ENCODE measurements at places on chromosomes 2 and 18.

GRCh38 chr18:33835419-33835818 is 257.4 kb downstream of the ASXL3 start:
- no peak for DNase-seq

- DNase-seq, result no peak
Measured at GRCh38 chr2:43397411-43397810, 171.0 kb upstream of the ZFP36L2 start.

DNA sequence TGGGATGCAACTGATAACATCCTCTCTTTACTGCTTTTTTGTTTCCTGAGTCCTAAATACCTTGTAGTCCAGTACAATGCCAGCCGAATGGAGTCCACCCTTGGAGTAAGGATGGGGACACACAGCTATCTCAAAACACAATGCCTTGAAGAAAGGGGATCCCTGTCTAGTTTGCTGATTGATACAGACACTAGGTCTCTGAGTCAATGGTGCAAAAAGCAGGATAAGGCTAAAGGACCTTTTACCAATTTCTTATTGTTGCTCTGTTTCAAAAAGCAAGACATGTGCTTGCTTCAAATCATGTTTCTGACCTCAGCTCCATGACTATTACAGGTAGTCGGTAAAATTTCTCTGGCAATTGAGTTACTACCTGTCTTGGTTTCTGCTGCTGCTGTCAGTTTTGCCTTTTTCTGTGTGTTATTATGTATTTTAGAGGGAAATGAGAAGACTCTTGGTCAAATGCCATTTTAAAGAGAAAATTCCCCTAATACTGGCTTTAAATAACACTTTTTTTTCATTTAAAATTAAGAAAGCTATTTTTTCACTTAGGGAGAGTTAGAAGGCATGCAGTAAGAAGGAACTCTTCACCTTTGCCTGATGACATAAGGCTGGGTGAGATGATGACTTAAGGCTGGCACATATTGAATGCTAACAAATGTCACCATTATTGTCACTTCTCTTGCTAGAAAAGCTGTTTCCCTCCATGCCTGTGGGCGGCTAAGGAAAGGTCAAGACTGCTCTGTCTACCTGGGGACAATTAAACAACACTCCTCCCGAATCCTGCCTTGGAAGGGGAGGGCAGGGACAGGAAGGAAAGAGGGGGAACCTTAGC is 4.9 kb upstream of the FIGLA start:
- DNase-seq, result no peak

- DNase-seq, result no peak
Measured at GRCh38 chr2:65554765-65555591, 122.6 kb upstream of the SPRED2 start.

GRCh38 chr2:224973112-224974016 is 68.9 kb downstream of the DOCK10 start:
- peak; percentile 24 for DNase-seq

DNA sequence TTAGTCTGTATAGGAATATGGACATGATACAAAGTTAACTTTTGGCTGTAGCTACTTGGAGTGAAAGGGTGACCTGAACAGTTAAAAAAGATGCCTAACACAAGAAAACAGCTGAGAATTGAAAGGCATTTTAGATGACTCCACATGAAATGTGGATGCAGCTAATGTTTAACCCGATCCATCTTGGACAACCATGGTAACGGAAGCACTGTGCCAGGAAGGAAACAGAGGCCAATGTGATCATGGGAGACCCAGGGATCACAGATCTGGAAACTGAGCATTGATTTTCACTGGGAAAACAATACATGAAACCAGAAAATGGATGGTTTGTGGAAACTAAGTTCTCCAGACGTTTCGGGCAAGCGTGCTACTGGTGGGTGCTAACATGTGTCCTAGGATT is 669.1 kb downstream of the GALR1 start:
- DNase-seq, result no peak

GRCh38 chr2:49237867-49238603 is 83.7 kb upstream of the FSHR start:
- no peak for DNase-seq

DNA sequence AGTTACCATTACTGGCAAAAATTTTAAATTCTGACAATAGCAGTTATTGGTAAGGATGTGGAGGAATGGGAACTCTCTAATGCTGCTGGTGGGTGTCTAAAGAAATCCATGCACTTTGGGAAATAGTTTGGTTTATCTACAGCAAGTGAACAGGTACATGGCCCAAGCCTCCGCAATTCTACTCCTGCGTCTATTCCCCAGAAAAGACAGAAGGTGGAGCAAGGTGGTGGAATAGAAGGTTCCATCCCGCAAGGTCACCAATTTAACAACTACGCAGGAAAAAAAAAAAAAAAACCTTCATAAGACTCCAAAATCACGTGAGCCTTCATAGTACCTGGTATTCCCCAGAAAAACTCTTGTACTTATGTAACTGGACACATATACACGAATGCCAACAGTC is 6.5 kb downstream of the CFAP65 start:
- DNase-seq, result no peak

DNA sequence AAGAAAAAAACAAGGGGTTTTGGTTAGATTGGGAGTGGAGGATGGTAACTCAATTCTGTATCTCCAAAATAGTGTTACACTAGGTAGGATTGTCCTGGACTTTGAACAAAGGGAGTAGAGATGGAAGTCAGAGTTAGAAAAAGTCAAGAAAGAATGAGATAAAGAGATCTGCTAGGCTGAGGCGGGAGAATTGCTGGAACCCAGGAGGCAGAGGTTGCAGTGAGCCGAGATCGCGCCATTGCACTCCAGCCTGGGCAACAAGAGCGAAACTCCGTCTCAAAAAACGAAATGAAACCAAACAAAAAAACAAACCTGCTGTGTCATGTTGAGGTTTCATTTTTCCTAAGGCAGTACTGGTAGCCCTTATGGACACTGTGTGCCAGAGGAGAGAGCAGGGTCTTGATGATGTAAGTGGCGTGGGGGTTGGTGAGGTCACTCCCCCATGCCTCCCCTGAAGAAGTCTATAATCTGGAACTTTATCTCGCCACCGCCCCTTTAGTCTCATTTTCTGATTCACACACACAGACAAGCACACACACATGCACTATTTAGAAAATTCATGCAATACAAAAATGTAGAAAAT is 10.5 kb downstream of the DRC1 start:
- no peak for DNase-seq

DNA sequence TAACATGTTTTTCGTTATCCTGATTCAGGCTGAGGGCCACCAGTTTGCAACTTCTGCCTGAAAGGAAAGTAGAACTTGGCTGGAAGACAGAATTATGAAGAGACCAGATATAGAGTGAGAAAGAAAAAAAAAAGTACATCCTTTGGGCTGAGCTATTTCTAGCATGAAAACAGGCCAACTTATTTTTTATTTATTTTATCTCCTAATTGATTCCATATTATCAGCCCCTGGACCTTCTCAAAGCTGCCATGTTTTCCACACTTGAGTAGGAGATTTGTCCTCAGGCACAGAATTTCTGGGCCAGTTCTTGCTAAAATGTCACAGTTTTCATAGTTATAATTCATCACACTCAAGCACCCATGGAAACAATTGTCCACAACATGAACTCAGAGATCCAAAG is 586.8 kb upstream of the CNTNAP5 start:
- DNase-seq, result no peak

DNA sequence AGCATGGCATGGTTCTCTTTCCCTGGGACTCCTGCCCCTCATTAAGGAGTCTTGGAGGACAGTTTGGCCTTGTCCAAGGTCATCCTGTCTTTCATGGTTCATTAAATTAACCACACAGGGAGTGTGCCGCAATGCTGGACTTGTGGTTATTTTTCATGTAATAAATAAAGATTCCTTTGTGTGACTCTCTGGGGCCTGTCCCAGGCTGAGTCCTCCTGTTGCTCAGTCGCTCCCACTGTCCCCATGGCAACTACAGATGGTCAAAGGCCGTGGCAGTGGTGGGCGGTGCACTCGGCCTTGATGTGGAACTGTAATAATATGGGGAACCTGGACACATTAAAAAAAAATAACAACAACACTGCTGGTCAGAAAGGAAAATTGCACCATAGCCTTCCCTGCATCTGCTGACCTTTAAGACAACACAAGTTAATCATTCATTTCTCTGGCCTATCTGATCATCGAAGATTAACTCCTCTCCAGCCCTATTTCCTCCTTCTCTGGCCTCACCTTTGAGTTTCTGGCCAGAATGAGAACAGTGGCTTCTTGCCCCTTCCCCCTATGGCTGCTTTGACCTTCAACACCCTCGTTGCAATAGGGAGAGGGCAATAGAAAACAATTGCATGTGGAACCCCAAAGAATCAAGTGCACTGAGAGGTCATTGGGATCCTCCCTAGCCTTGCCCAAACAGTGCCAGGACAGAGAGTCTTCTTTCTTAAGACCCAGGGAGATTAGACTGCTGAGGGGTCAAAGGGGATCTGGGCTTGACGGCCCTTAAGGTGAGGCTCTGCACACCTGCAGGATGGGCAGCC is 44.7 kb downstream of the PSD4 start:
- DNase-seq, result no peak

DNA sequence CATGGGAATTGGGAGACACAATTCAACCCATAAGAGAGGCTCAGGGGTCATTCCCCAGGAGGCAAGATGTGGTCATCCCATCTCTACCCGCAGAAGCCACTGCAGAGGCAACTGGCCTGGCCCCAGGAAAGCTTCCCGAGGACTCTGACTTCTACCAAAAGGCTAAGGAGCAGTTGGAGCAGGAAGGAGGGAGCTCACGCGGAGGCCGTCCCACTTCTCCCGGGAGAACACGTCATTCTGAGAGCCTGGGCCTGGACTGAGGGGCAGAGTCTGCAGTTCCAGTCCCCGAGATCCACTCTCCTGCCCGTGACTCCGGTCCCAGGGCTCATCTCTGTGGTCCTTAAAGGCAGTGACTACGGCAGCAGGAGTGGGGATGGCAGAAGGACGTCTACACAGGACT is 69.0 kb upstream of the TAF1B start:
- no peak for DNase-seq

DNA sequence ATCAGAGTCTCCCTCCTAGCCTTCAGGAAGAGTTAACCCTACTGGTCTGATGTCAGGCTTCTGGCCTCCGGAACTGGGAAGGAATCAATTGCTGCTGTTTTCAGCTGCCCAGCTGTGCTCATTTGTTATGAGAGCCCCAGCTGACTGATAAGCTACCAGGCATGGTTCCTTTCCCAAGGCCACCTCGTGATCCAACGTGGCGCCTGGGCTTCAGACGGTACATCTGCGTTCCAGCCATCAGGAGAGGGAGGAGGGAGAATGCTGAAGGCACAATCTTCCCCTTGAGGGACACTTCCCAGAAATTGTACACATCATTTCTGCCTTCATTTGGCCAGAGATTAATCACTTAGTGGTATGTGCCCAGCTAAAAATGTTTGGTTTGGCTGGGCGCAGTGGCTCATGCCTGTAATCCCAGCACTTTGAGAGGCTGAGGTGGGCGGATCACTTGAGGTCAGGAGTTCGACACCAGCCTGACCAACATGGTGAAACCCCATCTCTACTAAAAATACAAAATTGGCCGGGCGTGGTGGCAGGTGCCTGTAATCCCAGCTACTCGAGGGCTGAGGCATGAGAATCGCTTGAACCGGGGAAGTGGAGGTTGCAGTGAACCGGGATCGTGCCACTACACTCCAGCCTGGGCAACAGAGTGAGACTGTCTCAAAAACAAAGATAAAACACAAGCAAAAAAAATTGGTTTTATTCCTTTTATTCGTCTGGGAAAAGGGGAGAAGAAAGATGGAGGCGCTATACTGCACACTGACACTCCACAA is 10.5 kb upstream of the ARMC9 start:
- DNase-seq, result no peak

DNA sequence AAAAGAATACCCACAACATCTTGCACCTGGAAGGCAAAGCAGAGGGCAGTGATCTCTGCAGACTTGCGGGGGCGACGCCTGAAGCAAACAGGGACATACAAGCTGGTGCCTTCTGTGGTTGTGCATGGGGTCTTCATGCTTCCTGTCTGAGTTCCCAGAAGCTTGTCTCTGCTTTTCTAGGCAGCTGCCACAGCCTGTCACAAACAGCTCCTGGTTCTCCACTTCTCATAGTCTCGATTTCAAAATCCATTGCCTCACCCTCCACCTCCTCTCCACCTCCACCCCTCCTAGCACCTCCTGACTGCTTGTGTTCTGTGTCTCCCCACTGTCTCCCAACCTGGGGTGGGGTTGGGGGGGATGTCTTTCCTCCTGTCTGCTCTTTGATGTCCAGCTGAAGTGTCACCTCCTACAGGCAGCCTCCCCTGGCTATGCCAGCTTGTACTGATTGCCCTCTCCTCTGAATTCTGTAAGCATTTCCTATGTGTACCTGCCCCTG is 1.7 kb upstream of the PROC start:
- DNase-seq, result no peak

Measured in stimulated activated CD8-positive, alpha-beta memory T cell treated with anti-CD3 and anti-CD28 coated beads, Interleukin-7, amount 100 ng/mL, for 48 hours (primary cell).